ENCODE measurements at places on chromosomes 4 and X.

GRCh38 chr4:152734699-152735050, 44.9 kb downstream of the TIGD4 start:
- DNase-seq, result no peak

DNA sequence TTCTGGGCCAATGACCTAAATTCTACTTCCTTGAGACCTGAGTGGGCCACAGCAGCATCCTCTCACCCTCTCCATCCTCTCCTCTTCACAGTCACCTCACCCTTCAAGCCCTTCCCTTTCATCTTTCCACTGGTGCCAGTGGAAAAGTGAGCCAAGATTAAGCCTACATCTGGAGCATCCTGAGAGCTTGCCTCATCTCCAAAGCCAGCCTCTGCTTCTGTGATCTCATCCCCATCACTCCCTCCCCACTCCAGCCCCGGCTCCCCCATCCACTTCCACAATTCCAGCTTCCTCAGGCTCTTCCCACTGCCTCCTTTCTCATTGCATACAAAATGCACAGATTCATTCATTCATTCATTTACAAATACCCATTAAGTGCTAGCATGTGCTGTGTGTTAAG, 10.1 kb upstream of the RASL11B start:
- no peak for DNase-seq

GRCh38 chr4:123378794-123379193, 17.8 kb upstream of the SPRY1 start:
- no peak for DNase-seq

- DNase-seq, result no peak
These were observed 281.7 kb downstream of the RCHY1 start for GRCh38 chr4:75232546-75232945.

DNA sequence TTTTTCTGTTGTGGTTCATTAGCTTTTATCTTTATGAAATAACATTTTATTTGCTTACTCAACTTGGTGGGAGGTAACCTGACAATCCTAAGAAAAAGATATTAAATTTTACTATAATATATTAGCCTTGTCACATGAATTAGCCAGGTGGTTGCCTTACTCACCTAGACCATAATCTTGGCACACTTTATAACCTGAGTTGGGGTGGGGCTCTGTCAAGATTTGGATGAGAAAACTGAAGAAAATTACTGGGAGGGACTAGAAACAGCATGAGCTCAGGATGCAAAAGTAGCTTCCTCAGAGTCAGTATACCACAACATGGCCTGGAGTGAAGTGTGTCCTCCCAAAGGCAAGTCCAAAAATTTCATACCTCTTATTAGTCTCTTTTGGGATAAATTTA, 164.9 kb upstream of the ANXA3 start:
- DNase-seq, result no peak

DNA sequence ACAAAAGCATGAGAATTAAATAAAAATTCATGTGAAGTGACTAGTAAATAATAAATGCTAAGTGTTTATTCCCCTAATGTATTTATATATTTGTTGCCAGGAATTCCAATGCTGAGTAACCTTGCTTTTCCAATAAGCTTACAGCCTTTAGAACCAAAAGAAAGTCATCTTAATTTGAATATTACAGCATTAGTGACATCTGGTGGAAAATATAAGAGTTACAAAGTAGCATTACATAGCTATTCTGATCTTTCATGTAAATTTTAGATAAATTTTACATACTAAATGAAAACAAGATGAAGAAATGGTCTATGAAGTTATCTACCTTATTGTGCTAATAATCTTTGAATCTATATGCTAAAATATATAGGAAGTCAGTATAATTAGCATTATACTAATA, 10.4 kb downstream of the MAD2L1 start:
- DNase-seq, result no peak

DNA sequence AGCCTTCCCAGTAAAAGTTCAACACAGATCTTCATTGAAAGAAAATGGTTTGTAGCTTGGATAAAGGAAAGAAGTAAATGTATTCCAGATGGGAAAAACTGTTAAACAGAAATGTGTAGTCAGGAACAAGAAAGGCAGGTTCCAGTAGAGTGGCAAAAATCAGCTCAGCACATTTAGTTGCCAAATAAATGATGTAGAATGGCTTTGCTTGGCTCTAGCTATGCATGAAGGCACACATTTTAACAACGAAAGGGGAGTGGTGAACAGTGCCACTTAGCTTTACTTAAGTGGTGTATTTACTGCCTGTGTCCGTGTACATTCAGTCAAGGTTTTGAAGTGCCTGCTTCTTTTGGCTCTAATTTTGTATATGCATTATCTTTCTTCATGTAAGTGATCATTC, 644.5 kb upstream of the ATOH1 start:
- no peak for DNase-seq

DNA sequence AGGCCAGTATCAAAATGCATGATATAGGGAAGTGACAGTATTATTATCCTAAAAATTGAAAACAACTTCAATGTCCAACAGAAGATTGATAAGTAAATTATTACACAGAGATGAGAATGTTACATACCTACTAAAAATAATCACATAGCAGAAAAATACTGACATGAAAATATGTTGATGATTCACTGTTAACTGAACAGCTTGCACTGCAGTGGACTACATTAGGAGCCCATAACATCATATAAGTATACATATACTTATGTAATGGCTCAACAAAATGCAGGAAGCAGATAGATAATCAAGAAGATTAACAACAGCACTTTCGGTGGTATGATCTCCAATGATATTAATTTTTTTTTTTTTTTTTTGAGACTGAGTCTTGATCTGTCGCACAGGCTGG, 7.1 kb downstream of the CLOCK start:
- no peak for DNase-seq

DNA sequence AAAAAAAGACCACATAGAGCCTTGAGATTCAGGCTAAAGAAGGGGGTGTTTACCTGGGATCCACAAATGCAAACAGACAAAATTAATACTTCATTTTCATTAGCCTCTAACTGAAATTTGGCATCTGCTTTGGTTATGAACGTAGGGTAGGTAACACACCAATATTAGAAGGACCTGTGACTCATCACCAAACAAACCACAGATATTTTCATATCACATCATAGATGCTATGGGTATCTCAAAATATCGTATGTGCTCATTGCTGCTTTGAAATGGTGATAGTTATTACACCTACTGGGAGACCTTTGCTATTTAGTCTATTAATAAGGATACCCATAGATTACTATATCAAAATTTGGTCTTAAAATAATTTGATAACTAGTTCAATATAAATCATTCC, 180.6 kb upstream of the MAP3K15 start:
- DNase-seq, result no peak

- DNase-seq, result no peak
These were observed 193.1 kb downstream of the SPATA18 start for GRCh38 chr4:52244103-52244775.

GRCh38 chr4:97153042-97153441, 990.2 kb downstream of the STPG2 start:
- DNase-seq, result no peak

- DNase-seq, result no peak
These were observed 72.4 kb downstream of the APBB2 start for GRCh38 chr4:41141900-41142299.

GRCh38 chr4:76499461-76499860, 64.4 kb downstream of the SHROOM3 start:
- no peak for DNase-seq

DNA sequence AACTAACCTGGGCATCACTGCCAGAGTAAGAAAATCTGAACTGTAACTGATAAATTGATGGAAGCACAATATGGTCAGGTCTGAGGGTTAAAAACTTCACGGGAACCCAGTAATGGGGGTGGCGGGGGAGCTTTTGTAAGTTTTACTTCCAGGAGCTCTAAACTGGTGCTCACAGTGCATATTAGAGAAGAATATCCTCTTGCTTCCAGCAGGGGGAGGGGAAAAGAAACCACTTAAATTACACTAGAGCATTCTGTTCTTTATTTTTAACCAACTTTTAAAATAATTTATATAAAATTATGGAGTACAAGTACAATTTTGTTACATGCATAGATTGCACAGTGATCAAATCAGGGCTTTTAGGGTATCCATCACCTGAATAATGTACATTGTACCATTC, 33.7 kb downstream of the WDR17 start:
- DNase-seq, result no peak

GRCh38 chr4:84309191-84309590, 189.9 kb downstream of the NKX6-1 start:
- DNase-seq, result no peak

DNA sequence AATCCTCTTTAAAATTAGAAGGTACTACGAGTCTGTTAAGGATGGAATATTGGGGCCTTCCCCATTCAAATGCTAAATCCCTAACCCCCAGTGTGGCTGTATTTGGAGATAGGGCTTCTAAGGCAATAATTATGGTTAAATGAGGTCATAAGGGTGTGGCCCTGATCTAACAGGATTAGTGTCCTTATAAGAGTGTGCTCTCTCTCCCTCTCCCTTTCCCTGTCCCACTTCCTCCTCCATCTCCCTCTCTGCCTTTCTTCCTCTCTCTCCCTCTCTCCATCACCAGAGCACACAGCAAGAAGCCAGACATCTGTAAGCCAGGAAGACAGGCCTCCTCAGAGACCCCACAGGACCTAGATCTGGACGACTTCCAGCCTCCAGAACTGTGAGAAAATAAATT, 116.9 kb downstream of the COL25A1 start:
- DNase-seq, result no peak

GRCh38 chrX:21932292-21933002, 8.1 kb upstream of the SMS start:
- no peak for DNase-seq

Data from chondrocyte (in vitro differentiated cells).